Stimulated activated CD8-positive, alpha-beta memory T cell treated with anti-CD3 and anti-CD28 coated beads, Interleukin-2, amount 100 ng/mL, for 1 hour (primary cell): ENCODE measurements at places on chromosomes 16 and 17.

DNA sequence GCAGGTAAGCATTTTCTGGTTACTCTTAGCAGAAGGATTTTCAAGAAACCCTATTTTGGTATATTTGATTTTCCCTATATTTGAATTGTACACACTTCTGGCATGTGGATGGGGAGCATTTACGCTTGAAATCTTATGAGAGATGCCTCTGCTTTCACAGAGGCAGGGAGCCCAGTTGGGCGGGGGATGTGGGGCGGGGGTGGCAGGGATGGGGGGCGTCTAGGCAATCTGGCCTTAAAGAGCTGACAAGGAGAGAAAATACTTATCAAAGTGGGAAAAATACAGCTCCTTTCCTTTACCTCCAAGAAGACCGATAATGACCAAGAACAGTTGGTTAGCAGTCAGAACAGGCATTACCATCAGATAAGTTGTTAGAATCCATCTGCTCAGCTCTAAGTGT is 79.1 kb upstream of the NUDT7 start:
- DNase-seq = no peak

DNA sequence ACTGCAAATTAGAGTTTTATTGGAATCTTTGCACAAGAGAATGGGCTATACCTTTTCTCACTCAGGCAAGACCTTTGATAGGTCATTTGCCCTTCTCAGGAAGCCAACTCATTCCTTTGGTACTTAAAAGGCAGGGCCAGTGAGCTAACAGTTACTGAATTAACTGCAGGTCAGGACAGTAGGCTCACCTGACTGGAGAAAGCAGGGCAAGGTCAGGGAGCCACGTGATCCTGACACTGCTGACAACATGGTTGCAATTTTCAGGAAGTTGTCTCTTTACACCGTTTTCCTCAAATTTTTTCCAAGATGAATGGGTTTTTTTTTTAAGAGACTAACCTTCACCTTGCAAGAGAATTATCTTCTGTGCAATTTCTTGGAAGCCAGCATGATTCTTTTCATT is 21.1 kb downstream of the CPSF4L start:
- DNase-seq = no peak

GRCh38 chr16:721765-722540 is 1.0 kb downstream of the ANTKMT start:
- no peak for DNase-seq

GRCh38 chr17:79797492-79798298 is 818 bp upstream of the CBX8 start:
- no peak for DNase-seq

DNA sequence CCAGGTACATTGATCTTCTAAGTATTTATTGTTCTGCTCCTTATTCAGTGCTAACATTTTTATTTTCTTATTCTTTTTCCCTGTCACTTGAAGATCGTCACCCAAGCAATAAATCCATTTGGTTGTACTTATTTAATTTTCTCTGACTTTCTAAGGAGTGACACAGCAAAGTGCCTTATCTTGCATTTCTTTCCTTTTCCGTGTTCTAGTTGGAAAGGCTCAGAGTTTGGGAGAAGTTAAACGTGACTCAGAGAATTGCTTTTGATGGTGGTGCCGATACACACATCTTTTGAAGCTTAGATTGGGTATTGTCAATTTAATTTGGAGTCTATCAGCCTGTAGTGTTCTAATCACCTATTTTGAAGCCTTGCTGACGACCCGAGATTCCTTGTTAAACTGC is 72.0 kb downstream of the PITPNC1 start:
- no peak for DNase-seq

GRCh38 chr17:50833510-50834428 is 1.6 kb upstream of the WFIKKN2 start:
- DNase-seq = no peak
